ENCODE measurements at places on chromosomes 13 and 19.

DNA sequence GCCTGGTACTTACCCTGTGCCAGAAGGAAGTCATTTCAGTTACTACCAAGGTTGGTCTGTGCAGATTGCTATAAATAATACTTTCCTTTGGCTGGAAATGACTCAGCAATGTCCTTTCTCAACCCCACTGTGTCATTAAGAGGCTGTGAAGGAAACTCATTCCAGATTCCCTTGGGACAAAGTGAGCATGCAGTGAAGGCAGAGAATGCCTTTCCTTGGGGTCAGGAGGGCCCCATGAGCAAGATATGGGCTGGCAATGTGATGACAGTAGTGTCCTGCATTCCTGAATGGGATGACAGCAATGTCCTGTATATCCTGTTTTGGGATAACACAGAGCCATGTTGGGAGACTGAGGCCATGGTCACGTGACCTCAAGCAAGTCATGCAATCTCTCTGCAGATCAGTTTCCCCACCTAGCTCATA lies 213.1 kb upstream of the TMTC4 start:
- DNase-seq, result no peak

GRCh38 chr13:59774491-59774971 lies 389.2 kb downstream of the DIAPH3 start:
- DNase-seq, result no peak

- DNase-seq, result no peak
These were observed 10.0 kb upstream of the IGFL3 start for GRCh38 chr19:46134527-46134926.

DNA sequence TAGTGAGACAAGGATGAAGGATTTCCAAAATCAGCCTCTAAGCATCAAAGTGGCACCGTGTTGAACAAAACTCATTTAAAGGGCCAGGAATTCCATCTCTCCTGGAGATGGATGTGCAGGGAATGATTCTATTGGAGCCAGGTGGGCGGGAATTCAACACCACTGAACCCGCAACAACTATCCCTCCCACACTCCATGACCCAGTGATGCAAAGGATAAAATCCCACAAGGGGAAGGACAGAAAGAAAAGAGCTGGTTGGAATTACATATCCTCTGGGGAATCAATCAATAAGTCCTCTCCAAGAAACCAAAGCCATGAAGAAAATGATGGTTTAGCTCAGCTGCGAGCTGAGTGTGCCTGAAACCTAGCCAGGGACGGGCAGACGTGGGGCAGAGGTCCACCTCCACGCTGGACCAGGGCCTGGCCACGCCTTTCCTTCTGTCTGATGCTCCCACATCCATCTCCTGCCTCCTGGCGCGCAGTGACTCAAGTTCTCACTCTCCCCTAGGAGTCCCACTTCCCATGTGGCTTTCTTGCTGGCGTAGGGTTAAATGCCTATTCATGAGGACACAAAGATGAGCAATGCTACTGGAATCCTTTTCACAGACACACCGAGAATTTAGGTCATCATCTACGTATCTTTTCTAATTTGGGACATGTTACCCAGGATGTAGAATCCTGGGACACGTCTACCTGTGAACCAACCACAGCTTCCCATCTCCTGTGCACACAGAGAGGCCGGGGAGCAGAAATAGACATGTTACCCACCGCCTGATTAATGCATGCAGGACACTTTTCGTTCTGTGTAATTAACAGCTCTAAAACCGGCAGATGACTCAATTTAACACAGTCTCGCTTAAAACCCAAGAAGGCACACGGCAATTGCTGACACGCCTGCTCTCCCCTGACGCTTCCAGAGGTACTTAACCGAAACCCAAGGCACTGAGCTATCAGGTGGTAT lies 48.6 kb downstream of the PEPD start:
- no peak for DNase-seq

DNA sequence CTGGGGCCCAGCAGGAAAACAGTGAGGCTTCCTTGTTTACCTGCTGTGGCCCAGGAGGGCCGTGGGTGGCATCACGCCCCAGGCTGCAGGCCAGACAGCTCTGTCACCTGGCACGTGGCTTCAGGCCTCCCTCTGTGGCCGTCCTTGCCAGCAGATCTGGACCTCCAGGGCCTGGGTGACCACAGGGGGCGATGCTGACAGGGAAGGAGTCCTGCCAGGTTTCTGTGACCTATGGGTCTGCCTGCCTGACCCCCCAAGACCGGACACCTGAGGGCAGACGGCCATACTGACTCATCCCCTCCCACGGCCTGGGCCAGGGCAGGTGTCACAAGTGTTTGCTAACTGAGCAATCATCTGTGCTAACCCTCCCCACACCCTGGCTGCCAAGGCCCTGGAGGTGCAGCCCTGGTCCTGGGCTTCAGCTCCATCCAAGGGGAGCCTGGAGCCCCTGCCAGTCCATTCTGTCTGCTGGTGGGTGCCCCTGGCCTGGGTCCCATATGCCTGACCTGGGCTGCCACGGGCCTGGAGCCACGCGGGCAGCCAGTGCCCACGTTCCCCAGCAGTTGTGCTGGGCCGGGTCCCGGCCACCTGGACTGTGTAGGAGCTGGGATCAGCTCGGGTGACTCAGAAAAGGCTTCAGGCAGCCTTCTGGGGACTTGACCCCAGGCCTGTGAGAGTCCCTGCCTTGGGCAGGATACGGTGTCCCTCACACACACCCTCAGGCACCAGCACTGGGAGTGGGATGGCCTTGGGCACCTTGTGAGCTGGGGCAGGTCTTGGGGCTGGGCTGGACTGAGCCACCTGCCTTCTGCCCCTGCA lies 3.7 kb downstream of the CDC34 start:
- no peak for DNase-seq

DNA sequence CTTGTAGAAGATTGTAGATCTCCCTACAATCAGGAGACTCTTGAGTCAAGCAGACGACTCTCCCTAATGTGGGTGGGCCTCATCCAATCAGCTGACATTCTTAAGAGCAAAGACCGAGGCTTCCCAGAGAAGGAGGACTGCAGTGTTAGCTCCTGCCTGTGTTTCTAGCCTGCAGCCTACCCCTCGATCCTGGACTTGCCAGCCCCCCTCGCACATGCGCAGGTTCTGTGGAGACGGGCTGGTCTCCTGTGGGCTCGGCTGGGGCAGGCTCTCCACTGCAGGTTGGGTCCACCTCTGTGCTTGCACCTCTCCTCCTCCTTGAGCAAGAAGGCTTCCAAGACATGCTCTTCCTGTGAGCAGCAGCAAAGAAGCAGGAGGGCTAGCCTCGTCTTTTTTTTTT lies 185.2 kb upstream of the SOX1 start:
- no peak for DNase-seq

DNA sequence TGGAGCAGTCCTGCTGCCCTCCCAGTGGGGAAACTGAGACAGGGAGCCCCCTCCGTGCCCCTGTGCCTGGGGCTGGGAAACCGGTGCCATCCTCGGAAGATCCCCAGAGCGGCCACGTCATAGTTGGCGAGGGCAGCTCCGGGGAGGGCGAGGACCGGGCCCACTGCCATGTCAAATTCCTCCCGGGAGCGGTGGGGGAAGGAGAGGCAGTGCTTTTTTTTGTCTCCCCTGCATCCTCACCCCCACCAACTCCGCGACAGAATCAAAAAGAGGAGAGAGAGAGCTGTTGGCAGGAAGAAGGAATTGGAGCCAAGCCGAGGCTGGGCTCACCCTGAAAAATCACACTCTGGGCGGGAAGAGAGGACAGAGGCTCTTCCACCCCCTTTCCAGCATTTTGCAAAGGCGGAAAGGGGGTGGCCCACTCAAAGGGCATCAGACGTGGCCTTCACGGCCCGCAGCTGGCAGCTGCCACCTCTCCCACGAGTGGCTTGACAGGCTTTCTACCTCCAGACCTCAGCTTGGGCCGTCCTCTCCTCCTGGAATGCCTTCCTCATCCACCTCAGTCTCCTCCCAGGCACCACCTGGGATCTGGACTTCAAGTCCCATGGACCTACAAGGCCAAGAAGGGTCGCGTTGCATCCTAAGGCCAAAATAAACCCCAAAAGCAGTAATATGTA lies 19.6 kb upstream of the NFIC start:
- no peak for DNase-seq

DNA sequence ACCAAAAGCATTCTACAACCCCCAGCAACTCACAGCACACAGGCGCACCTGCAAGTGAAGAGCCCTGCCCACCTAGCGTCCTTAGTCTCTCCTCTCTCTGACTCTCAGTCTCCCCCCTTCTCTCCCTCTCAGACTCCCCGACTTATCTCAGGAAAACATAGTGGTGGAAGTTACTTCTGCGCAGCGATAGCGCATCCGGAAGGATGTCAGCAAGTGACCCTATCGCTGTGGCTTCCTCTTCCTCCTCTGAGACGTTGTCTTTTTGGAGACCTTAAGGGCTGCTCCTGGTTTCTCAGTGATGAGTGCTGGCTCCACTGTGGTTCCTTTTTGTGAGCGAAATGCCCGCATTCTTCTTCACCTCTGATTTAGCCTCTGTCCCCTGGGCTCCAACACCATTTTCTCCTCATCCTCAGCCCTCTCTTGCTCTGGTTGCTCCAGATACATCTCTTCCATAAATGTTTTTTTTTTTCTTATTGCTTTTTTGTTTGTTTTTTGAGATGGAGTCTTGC lies 1.4 kb upstream of the YIF1B start:
- DNase-seq, result no peak

DNA sequence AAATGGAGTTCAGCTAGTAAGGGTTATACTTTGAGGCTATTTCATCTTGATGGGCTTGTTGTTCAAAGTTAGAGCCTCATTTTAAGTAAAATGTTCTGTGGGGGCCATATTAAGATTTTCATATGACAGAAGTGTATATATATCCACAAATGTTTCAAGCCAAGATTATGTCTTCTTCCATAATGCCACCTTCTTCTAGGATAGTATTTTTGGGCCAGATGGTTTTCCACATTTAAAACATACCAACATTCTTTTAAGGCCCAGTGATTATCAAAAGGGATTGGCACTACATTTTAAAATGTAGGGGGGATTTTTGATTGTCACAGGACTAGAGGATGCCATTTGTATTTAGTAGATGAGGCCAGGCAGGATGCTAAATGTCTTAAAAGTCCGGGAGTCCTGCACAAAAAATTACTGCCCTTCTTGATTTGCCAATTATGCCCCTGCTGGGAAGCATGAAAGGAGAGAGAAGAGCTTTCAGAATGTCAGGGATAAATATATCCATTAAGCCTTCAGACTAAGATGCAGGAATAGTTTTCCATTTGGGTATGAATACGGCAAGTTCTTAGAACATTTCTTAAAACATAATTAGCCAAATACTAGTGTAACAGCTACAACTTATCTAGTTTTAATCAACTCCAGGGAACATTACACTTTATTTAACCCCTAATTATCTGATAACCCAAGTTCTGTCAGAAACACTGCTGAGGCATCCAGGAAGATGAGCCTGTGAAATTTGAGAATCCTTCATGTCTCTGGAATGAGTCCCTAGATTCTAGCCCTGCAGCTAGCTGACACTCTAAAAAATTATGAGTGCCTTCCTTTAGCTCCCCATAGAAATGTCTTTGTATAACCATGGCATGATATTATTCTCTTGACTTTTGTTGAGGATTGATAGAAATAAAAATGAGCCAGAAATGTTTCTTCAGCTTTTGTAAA lies 34.0 kb downstream of the ITM2B start:
- no peak for DNase-seq

DNA sequence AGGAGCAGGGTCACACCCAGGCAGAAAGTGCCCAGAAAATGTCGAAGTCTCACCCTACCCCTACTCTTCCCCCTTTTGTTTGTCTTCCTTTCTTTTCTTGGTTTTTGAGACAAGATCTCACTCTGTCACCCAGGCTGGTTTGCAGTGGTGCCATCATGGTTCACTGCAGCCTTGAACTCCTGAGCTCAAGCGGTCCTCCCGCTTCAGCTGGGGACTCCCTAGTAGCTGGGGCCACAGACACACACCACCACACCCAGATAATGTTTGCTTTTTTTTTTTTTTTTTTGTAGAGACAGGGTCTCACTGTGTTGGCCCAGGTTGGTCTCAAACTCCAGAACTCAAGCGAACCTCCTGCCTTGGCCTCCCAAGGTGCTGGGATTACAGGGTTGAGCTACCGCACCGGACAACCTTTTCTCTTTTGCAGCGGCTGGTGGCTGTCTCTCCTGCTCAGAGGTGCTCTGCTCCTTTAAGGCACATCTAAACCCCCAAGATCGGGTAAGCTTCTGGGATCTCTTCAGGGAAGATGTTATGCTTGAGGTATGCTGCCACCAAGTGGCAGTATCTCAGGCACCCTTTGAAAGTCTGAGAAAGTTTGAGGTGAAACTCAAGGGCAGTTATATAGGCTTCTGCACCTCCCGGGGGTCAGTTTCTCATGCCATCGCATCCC lies 22.4 kb upstream of the EBI3 start:
- DNase-seq, result no peak

DNA sequence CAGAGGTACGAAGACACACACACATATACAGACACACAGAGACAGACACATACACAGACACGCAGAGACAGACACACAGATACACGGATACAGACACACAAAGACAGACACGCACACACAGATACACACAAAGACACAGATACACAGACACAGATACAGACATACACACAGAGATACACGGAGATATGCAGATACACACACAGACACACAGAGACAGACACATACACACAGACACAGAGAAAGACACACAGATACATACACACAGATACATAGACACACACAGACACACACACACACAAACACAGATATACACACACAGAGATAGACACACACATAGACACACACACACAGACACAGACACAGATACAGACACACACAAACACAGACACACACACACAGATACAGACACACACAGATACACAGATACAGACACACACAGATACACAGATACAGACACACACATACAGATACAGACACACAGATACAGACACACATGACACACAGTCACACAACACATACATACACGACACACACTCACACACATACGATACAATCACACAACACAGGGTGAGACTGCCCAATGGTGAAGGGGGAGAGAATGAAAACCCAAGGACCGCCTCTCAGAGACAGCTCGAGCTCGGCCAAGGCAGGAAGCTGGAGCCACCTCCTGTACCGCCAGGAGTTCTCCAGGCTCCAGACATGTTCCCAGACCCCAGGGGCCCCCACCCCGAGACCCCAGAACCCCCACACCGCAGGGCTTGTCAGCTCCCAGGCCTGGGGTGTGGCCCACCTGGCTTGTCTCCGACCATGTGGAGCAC lies 8.8 kb upstream of the CCER2 start:
- DNase-seq, result no peak

- no peak for DNase-seq
These were observed 35.4 kb downstream of the KL start for GRCh38 chr13:33051632-33052031.

- no peak for DNase-seq
These were observed 38.7 kb downstream of the C13orf46 start for GRCh38 chr13:113935001-113935844.

GRCh38 chr19:6876748-6877147 lies 10.6 kb upstream of the ADGRE1 start:
- no peak for DNase-seq

DNA sequence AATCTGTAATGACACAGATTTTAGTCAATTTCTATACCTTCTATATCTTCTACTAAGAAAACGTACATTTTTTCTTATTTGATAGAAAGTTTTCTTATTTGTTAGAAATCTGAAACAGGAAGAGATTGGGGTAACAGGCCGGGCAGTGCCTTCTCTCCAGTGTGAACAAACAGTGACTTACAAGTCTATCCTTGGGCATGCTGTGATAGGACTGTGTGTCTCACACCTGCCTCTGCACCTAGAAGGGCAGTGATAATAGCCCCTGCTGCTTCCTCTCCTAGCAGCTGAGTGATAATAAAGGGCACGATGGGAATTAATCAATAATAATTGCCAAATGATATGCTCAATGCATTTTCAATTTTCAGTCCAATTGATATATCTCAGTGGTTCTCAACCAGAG lies 1.4 kb downstream of the TMEM272 start:
- no peak for DNase-seq

GRCh38 chr19:35777086-35777841 lies 1.9 kb downstream of the ARHGAP33 start:
- no peak for DNase-seq

Measured in NCI-H1436 treated with DMSO at 0.1 percent for 48 hours (cell line).